ENCODE measurements at places on chromosomes 12 and 14.

DNA sequence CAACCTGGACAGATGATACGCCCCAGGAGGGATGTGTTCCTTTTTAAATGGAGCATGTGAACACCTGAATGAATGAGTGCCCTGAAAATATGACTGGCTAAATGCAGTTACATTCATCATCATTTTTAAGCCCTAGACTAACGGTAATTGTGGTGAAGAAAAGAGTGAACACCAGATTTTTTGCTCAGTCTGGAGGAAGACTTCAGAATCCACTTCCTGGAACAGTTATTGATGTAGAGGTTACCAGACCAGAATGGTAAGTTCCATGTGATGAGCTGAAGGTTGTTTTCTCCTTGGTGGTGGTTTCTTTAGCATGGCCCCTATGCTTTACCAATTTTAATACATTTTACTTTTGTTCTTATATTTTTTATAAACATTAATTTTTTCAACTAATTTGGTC, 29.3 kb downstream of the PIWIL1 start:
- DNase-seq = no peak

GRCh38 chr12:109461049-109461845, 15.9 kb downstream of the KCTD10 start:
- peak; percentile 15 for DNase-seq

DNA sequence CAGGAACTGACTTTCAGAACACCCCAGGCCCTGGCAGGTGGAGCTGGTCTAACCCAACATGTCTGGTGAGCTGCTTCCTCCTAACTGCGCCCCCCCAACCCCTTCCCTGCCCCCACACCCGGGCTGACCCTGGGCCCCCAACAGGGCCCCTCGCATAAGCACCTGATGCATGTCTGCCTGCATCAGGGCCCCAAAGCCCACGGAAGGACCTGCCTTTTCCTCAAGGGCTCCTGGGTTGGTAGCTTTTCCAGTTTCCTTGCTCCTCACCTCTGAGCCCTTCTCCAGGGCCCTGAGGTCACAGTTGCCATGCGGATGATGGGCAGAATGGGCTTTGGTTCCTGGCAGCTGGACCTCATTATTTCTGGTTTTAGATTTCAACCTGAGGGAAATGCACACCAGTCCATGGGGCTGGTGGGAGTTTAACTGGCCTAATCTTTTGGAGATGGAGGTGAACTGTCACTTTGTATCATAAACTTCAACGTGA, 18.5 kb downstream of the TESC start:
- no peak for DNase-seq

- DNase-seq = no peak
Observed at GRCh38 chr12:104354868-104355570, 51.5 kb downstream of the EID3 start.

DNA sequence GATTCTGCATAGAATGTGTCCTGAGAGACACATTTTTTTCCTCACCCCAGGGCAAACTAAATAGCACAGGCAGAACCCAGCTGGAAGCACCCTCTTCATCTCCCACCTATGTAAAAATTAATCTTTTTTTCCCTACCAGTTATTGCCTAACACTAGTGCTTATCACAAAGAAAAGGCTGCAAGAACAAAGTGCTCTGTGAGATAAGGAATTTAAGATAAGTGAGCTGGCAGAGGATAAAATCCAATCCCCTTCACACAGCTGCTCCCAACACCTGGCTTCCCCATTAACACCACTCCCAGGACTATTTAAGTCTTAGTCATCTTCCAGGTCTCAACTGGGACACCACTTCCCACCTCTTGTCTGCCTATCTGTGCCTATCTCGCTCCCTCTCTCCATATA, 75.2 kb downstream of the TTC9 start:
- DNase-seq = no peak

GRCh38 chr14:44567997-44568396, 60.9 kb upstream of the FSCB start:
- no peak for DNase-seq

- DNase-seq = no peak
Observed at GRCh38 chr14:102507081-102507856, 2.3 kb downstream of the ANKRD9 start.

- no peak for DNase-seq
Observed at GRCh38 chr14:63737582-63738006, 9.7 kb upstream of the SGPP1 start.

DNA sequence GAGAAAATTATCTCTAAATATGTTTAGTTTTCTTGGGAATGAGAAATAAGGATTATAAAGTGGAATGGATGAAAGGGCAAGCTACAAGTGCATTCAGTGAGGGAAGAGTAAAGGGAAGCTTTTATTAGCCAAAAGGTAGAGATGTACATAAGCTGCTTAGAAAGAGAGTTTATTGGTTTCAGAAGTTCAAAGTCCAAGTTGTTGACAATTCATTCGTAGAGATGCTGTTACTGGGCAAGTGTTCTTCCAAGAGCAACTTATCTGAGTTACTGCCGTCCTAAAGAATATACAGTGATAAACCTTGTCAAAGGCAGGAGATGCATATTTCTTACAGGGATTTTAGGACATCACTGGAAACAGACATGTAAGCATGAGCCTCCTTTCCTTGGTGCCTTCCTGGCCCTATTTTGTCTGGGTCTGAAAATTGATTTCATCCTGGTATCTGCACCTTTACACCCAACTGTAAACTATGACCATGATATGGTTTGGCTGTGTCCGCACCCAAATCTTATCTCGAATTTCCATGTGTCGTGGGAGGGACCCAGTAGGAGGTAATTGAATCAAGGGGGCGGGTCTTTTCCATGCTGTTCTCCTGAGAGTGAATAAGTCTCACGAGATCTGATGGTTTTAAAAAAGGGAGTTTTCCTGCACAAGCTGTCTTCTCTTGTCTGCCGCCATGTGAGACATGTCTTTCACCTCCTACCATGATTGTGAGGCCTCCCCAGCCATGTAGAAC, 46.8 kb downstream of the TRMT5 start:
- no peak for DNase-seq

GRCh38 chr14:54364555-54365415, 32.0 kb upstream of the CDKN3 start:
- DNase-seq = no peak

DNA sequence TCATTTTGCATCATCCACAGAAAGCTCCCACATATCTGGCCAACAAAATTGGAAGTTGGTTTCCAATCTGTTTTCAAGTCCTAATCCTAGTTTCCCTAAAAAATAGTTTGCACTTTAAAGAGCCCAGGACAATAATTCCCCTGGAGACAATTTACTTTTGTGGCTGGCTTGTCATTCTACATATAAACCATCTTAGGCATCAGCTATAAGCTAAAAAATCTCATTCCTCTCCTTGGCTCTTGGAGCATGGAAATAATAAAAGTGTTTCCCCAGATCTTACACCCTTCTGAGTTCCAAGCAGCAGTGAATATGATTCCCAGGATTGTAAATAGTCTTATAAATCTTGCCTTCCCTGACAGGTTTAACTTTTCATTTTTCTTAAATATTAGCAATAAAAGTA, 89.1 kb upstream of the NUDT4 start:
- no peak for DNase-seq

GRCh38 chr14:100569734-100570286, 17.4 kb downstream of the BEGAIN start:
- no peak for DNase-seq

DNA sequence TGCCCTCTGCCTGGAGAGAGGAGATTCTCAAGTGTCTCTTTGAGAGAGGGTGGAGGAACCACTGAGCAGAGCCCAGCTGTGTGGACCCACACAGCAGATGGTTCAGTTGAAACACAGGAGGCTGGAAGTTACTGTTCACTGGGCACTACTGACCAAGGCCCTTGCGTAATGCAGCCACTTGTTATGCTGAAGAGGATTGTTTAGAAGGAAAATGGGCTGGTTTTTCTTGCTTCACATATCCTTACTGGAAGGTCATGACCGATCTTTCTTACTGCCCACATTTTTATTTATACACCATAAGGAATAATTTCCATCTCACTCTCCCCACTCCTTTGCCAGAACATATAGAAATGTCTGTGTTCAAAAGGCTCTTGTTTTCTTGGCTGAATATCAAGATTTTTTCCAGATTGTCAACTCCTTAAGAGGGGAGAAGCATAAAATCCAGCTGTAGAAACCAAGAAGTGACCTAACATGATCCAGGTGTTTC, 375.1 kb upstream of the DDHD1 start:
- DNase-seq = no peak

- no peak for DNase-seq
Observed at GRCh38 chr14:101862177-101862576, 100.7 kb downstream of the PPP2R5C start.

GRCh38 chr12:23927907-23928306, 21.6 kb downstream of the SOX5 start:
- DNase-seq = no peak

GRCh38 chr12:24418157-24418556, 468.7 kb upstream of the SOX5 start:
- DNase-seq = no peak

- no peak for DNase-seq
Observed at GRCh38 chr14:89371585-89372511, 45.2 kb downstream of the FOXN3 start.

GRCh38 chr12:75446857-75447256, 33.7 kb upstream of the GLIPR1 start:
- DNase-seq = no peak

DNA sequence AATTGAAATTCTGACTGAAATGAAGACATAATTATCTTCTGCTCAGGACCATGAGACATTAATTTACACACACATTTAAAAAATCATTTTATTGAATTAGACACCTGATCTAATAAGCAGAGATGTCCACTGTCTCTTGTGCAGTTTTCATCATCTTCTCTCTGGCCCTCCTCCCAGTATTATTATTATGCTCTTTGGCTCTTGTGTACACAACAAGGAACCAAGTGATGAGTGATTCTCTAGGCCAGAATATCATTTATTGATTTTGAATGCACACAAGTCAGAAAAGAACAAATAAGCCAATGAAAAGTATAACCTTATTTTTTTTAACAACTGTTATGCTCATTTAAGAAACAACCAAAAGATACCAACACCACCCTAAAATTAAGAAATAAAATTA, 244.7 kb upstream of the KRR1 start:
- no peak for DNase-seq

DNA sequence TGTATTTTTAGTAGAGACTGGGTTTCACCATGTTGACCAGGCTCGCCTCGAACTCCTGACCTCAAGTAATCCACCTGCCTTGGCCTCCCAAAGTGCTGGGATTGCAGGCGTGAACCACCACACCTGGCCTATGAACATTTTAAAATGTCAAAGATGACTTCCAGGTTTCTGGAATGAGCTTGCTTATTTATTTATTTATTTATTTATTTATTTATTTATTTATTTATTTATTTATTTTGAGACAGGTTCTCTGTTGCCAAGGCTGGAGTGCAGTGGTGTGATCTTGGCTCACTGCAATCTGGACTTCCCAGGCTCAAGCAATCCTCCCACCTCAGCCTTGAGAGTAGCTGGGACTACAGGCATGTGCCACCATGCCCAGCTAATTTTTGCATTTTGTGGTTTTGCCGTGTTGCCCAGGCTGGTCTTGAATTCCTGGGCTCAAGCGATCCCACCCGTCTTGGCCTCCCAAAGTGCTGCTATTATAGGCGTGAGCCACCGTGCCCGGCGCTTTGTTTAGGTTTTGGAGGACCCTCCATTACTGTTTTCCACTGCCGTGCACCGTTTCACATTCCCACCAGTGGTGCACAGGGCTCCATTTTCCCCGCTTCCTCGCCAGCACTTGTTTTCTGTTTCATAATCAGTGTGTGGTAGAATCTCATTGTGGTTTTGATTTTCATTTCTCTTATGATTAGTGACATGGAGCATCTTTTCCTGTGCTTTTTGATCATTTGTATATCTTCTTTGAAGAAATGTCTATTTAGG, 6.4 kb upstream of the CFAP251 start:
- DNase-seq = no peak

DNA sequence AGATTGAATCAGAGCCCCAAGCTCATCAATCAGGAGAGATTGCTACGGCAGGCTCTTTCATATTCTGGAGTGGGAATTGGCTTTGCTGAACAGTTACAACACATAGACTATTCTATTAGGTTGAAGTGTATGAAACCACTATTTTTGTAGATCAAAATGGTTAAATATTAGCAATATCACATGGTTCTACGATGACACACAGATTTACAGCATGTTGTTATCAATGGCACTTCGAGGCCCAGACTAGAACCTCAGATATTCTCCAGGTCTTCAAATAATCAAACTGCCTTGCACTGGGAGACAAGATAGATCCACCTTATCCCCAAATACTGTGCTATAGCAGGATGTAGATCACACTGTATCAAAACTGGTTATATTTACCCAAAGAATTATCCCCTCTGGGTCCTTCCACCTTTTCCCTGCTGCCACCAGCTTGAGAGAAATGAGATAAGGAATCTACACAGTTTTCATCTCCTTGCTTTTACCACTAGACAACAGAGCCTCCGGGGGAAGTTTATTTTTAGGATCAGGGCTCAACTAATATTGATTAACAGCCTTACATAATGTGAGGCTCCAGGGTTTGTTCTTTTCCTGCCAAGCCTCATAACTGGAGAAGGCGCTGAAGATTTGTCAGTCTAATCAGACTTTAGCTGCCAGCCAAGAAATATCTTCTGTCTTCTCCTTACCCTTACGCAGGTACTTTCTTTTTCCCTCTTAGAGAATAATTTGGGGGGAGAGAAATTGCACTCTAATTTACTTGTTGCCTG, 507.1 kb downstream of the DIO2 start:
- DNase-seq = no peak

GRCh38 chr12:93682846-93683261, 5.7 kb downstream of the CRADD start:
- no peak for DNase-seq

DNA sequence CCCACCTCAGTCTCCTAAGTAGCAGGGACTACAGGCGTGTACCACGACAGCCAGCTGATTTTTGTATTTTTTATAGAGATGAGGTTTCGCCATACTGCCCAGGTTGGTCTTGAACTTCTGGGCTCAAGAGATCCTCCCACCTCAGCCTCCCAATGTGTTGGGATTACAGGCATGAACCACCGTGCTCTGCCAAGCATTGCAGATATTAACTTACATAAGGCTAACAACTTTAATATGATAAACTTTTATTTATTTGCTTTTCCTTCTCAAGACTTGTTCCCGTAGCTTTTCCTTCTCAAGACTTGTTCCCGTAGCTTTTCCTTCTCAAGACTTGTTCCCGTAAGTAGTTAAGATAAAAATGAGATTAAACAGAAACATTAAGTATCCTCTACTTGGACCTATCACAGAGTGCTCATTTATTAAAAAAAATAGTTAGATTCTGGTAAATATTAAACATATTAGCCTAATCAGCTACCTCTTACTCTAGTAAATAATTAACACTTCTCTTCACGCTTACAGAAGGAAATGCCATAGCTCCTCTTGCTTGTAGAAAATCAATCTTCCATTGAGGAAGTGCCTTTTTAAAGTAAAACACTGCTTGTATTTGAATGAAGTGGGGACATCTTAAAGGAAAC, 157.7 kb upstream of the KITLG start:
- DNase-seq = no peak
